Globus pallidus (tissue), 1 donor: ENCODE measurements at places on chromosomes 6 and 20.
A peak's percentile ranks its signal among the peaks of the same experiment; 100 is the strongest.

GRCh38 chr6:150149146-150149545, 6.3 kb downstream of the PPP1R14C start:
- DNase-seq = no peak

DNA sequence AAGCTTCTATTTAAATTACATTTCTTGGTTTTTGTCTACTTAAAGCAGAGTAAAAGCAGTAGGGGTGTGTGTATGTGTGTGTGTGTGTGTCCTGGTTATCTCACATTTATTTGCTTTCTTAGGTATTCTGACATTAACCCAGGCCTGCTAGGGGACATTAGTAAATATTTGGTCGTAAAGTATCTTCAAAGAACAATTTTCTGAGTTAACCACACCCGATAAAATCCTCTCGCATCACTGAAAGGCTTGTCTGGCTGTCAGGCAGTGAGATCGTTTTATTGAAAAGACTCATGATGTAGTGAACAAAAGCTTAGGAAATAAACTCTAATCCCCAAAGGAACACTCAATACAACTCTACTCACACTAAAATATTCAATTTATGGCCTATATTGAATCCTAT, 77.9 kb downstream of the ZNF217 start:
- DNase-seq = no peak

DNA sequence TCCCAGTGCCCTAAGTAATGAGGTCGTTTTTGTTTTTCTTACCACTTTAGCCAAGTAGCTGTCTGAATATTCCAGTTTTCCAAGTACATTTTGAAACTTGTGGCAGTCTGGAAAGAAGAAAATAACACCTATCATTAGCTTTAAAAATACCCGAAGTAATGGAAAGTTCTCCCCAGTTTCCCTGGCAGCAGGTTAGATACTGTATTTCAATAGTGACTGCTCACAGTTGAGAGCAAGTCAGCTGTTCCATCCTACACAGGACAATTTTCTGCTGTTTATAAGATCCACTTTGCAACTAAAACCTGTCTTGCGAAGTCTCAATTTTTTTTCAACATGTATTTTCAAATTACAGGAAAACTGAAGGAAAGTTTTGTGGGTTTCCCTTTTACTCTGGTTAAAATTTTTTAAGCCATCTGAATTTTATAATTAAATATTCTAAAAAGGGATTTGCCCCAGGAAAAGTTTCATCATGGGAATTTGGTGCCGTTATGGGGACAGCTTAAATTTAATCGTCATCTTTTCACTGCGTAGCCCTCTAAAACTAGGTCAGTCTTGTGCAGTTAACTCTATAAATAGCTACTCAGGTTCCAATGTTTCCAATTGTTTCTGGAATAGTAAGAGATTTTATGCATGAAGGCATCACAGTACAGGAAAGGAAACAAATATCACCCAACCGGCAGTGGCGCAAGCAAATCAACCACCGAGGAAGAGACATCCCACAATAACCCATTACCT, 96.9 kb downstream of the MBOAT1 start:
- peak; percentile 16 for DNase-seq

GRCh38 chr6:70479236-70479635, 65.9 kb downstream of the FAM135A start:
- DNase-seq = no peak

DNA sequence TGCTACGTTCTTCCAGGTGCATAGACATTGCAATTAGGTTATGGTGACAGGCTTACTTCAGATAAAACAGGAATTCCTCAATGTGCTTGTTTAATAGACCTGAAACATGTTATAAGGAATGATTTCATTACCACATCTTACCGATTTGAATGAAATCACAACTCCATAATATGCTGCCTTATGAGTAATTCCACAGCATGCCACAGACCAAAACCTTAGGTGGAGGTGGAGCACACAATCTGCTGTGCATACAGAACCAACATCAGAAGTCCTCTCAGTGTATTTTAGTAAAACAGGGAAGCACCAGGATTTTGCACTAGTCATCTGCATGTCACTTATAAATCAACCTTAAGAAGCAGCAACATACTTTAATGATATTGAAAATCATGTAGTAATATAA, 148.9 kb upstream of the TSHZ2 start:
- no peak for DNase-seq

GRCh38 chr6:118558464-118559217, 10.5 kb downstream of the PLN start:
- no peak for DNase-seq

DNA sequence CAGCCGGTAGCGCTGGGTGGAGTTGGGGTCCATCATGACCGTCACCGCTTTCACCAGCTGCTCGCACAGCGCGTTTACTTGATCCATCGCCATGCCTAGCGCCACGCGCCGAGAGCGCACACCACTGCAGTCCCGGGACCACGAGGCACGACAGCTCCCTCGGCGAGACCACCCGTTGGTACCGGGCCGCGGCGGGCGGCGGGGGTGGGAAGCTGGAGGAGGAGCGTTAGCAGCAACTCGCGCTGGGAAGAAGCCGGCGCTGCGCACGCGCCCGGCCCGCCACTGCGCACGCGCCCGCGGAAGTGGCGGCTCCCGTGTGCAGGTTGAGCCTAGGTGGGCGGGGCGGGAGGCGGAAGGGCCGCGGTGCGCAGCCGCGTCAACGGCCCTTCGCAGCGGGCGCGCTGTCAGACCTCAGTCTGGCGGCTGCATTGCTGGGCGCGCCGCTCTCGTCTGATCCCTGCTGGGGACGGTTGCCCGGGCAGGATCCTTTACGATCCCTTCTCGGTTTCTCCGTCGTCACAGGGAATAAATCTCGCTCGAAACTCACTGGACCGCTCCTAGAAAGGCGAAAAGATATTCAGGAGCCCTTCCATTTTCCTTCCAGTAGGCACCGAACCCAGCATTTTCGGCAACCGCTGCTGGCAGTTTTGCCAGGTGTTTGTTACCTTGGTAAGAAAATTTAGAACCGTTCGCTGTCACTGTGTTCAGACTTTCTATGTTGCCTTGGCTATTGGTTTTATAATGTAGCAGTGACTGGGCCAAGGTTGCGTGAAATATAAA, at the start of the genes POLH and XPO5:
POLH (plus strand) TSS at position 414 of the 780 bp plus-strand sequence. CDS start 6,135 bp downstream, outside the sequence.
XPO5 (minus strand) TSS at position 267 of the 780 bp plus-strand sequence; CDS start at position 93, 174 bp downstream.
- DNase-seq = peak; percentile 86

DNA sequence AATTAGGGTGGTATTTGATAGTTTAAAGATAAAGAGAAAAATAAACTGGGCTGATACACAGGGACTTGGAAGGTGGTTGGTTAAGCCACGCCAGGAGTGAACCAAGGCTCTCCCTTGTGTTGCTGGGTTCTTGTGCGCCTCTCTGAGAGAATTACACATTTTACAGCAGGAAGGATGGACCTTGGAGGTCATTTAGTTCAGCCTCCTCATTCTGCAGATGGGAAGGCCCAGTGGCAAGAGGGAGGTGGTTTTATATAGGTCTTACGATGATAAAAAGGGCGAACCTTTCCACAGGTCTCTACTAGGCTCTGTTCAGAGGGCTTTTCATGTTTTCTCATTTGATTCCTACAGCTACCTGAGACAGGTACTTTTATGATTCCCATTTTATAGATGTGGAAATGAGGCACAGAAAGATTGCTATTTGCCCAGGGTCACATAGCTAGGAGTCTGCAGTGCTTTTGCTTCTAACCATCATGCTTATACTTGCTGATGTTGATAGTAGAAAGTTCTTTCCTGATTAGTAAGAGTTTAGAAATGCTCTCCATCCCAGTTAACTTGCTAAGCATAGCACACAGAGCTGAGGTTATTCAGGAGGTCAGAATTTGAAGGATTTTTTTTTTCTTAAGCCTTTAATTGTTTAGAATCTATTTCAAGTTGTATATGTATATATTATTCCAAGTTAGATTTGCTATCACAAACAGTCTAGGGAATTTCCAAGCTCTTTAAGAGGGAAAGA, 12.8 kb downstream of the HIVEP1 start:
- DNase-seq = no peak

DNA sequence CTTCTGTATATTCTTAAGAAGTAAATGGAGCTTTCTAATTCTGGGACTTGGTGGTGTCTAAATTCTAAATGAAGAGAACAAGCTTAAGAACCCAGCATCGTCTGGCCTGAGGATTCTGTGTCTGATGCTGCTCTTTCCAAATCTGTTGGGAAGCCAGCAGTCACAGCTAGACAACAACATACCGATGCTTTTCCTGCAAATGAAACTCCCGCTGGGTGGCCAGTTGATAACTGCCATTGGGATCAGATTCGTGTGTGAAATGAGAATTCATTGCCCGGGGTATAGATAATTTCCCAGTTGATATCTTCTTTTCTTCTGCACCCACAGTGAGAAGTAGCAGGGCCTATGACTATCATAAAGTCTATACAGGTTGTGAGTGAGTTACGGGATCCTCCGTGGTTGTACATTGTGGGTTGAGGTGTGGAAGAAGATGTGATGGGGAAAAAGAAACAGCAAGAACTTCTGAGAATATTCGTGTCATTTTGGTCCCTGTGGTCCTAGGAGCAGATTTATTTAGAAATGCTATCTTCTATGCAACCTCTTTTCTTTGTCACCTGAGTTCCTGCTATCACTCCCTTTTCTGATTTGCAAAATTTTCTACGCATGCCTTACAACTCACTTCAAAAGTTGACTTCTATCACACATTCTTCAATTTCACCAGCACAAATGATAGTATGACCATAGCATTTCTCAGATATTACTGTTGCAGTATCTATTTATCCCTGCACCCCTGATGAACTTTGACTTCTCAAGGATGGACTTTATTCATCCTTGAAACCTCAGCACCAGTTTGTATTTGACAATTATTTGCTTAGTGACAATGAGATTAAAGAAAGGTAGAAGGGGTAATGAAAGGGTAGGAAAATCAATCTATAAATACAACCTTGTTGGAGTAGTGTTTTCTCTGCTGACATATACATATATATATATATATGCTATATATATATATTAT, 10.4 kb downstream of the NOX3 start:
- no peak for DNase-seq

GRCh38 chr6:43724354-43724753, 36.8 kb upstream of the MRPS18A start:
- DNase-seq = no peak
